ENCODE measurements at places on chromosomes 16 and 17. TPM values are rescaled to one million over a fixed set of nuclear protein-coding genes. Genes with fewer than 3 reads are reported as not detected.
A peak's percentile ranks its signal among the peaks of the same experiment; 100 is the strongest.

DNA sequence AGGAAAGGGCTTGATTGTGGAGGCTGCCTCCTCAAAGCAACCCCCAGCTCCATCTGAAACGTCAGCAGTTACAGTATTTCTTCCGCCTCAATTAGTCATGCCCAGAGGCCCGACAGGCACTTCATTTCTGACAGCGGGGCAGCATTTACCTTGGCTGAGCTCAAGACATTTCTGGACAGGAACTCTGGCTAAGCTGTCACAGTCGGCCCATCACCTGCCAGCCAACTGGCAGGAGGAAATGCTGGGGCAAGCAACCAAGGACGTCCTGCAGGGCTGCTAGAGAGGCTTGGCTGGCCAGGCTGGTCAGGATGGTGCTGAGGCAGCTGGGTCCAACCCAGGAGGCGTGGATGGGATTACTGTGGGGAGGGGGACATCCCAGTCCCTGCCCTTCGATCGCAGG lies 27.8 kb downstream of the PLXDC1 start:
- H3K36me3 ChIP-seq = no peaks in the 10 kb centered on the region
- no peak overlapping the region for H3K4me3 ChIP-seq
- no peaks in the 10 kb centered on the region for H3K27me3 ChIP-seq
- DNase-seq = no peak

Gene CLEC19A
- not detected for total RNA-seq

GRCh38 chr17:46832331-46832821 lies 13.9 kb upstream of the WNT3 start:
- no peak for DNase-seq
- no peak overlapping the region for H3K27ac ChIP-seq
- H3K27me3 ChIP-seq = peaks cover 24% of the 10 kb centered on the region
- peaks cover 5% of the 10 kb centered on the region for H3K4me1 ChIP-seq
- no peak overlapping the region for H3K4me3 ChIP-seq

GRCh38 chr16:50274326-50275097 lies 8.2 kb downstream of the ADCY7 start:
- peaks cover 83% of the 10 kb centered on the region for H3K4me1 ChIP-seq
- H3K27ac ChIP-seq = peak overlapping the region; percentile 99
- peaks cover 43% of the 10 kb centered on the region for H3K36me3 ChIP-seq
- H3K27me3 ChIP-seq = no peaks in the 10 kb centered on the region
- H3K4me3 ChIP-seq = peak overlapping the region; percentile 89
- DNase-seq = peak; percentile 68

DNA sequence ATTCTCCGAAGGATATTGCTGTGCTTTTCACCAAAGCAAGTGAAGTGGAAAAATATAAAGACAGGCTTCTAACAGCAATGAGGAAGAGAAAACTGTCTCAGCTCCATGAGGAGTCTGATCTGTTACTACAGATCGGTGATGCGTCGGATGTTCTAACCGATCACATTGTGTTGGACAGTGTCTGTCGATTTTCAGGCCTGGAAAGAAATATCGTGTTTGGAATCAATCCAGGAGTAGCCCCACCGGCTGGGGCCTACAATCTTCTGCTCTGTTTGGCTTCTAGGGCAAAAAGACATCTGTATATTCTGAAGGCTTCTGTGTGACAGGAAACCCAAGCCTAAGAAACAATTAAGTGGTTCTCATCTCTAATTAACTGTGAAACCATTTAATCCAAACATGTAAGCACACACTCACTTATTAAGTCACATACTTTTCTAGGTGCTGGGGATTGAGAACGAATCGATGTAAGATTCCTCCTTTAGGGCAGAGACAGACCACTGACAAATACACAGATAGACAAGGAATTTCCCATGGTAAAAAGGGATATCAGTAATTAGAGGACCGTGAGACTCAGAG lies 22.8 kb downstream of the SLFN5 start:
- peak overlapping the region; percentile 83 for H3K27ac ChIP-seq
- peaks cover 49% of the 10 kb centered on the region for H3K36me3 ChIP-seq
- no peak for DNase-seq
- H3K27me3 ChIP-seq = no peaks in the 10 kb centered on the region
- peak overlapping the region; percentile 22 for H3K4me3 ChIP-seq
- H3K4me1 ChIP-seq = peaks cover 67% of the 10 kb centered on the region

DNA sequence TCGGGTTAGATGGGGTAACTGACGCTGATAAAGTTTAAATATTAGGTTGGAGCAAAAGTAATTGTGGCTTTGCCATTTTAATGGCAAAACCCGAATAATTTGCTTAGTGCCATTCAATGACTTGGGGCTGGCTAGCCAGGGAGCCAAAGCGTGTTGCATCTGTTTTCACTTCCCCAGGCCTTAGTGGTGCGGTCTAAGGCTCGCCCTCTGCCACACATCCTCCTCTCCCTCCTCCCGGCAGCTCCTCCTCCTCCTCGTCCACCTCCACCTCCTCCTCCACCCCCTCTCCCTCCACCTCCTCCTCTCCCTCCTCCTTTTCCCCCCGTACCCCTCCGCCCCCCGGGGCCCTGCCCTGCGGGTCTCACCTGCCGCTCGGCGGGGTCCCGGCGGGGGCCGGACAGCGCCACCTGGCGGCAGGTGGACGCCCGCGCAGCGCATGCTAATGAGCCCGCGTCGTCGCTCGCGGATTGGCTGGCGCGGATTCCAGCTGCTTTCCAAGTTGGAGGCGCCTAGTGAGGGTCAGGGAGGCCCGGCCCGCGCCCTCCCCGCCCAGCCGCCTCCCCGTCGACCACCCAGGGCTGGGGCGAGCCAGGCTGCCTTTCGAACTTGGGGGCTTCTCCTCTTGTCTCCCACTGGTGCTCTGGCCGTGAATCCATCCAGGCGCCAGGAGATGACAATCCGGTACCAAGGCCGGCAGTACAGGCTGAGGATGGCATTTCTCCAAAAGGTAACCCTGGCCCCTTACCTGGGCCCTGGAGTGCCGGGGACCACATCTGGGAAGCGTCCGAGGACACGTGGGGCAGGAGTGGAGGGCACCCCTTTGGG lies 36.6 kb upstream of the RGS9 start:
- peak; percentile 86 for DNase-seq
- H3K27ac ChIP-seq = peak overlapping the region; percentile 92
- peaks cover 19% of the 10 kb centered on the region for H3K4me1 ChIP-seq
- no peaks in the 10 kb centered on the region for H3K36me3 ChIP-seq

Gene ADCY9
- 3.6 TPM for total RNA-seq

Gene MEOX1
- total RNA-seq = 0.14 TPM

DNA sequence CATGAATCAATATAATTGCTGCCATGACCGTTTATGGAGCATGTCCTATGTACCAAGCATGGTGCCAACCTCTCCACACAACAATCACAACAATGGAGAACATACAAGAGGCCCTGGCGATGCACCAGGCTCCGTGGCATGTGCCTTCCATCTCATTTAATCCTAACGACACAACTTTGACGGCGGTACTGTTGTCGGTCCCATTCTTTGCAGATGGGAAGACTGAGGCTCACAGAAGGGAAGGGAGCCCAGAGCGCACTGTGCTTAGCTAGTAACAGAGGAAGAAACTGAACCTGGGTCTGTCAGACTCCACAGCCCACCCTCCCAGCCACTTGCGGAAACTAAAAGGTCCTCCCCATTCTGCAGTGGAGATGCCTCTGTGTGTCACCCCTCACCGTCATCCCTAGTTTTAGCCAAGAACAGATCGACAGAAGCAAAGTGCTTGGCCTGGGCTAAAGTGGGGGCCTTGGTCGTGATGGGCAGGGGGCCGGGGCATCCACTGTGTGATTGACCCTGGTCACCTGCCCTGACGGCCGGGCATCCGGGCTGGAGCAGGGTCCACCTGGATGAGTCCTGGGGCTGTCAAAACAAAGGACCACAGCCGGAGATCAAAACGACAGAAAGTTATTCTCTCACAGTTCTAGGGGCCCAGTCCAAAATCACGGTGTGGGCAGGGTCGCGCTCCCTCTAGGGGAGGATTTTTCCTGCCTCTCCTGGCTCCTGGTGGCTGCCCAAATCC lies 183.9 kb downstream of the C16orf95 start:
- H3K36me3 ChIP-seq = no peaks in the 10 kb centered on the region
- H3K4me3 ChIP-seq = no peak overlapping the region
- DNase-seq = no peak
- H3K4me1 ChIP-seq = no peaks in the 10 kb centered on the region

- DNase-seq = no peak
- no peaks in the 10 kb centered on the region for H3K27me3 ChIP-seq
- H3K4me1 ChIP-seq = peaks cover 61% of the 10 kb centered on the region
Measured at GRCh38 chr16:74583926-74584666, 22.8 kb downstream of the GLG1 start.

Gene NUP85
- total RNA-seq = 134 TPM

DNA sequence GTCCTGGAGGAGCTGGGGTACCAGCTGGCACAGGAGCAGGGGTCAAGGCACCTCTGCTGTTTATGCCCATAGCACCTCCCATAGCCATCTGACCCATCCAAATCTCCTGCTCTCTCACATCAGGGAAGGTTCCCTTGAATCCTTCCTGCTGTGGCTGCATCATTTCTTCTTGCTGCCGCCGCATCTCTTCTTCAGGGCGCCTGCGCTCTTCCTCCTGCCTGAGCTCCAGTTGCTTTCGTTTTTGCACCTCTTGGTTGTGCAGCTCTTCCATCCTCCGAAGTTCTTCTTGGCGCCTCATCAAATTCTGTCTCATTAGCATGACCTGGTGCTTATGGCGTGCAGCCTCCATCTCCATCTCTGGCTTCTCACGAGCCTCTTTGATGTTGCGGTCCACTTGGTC lies 2.0 kb upstream of the NOB1 start:
- no peaks in the 10 kb centered on the region for H3K27me3 ChIP-seq
- peaks cover 26% of the 10 kb centered on the region for H3K36me3 ChIP-seq
- H3K4me3 ChIP-seq = no peak overlapping the region
- H3K27ac ChIP-seq = no peak overlapping the region

GRCh38 chr16:2372684-2373083 lies 32.2 kb upstream of the ABCA3 start:
- H3K36me3 ChIP-seq = no peaks in the 10 kb centered on the region
- H3K27me3 ChIP-seq = peaks cover 12% of the 10 kb centered on the region
- no peaks in the 10 kb centered on the region for H3K4me1 ChIP-seq
- no peak overlapping the region for H3K27ac ChIP-seq
- no peak for DNase-seq

- H3K4me3 ChIP-seq = no peak overlapping the region
- peak overlapping the region; percentile 47 for H3K27ac ChIP-seq
- no peaks in the 10 kb centered on the region for H3K27me3 ChIP-seq
- DNase-seq = peak; percentile 67
- peaks cover 1% of the 10 kb centered on the region for H3K36me3 ChIP-seq
- H3K4me1 ChIP-seq = peaks cover 8% of the 10 kb centered on the region
Measured at GRCh38 chr16:27154705-27155521, 48.4 kb upstream of the KDM8 start.

GRCh38 chr17:75625813-75626486 lies 7.3 kb upstream of the SMIM5 start:
- H3K4me3 ChIP-seq = no peak overlapping the region
- no peaks in the 10 kb centered on the region for H3K4me1 ChIP-seq
- peak; percentile 36 for DNase-seq
- H3K27me3 ChIP-seq = no peaks in the 10 kb centered on the region

GRCh38 chr16:89050119-89050867 lies 43.4 kb upstream of the ACSF3 start:
- no peaks in the 10 kb centered on the region for H3K4me1 ChIP-seq
- no peak overlapping the region for H3K27ac ChIP-seq
- DNase-seq = no peak

DNA sequence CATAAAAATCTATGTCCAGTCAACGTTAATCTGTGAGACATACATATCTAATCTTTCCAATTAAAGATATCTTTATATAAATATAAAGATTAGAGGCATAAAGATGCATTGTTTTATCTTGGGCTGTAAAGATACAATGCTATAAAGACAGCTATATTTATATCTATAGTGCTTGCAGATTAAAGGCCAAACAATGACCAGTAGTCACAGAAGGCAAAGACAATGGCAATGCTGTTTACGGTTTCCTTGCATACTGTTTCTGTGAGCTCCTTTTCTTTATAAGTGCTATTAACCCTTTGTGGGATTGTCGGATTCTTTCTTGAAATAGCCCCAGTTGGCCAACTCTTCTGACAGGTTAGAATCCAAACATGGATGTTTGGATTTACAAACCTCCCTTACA lies 85.5 kb upstream of the SALL1 start:
- H3K4me1 ChIP-seq = no peaks in the 10 kb centered on the region
- H3K36me3 ChIP-seq = peaks cover 3% of the 10 kb centered on the region
- no peaks in the 10 kb centered on the region for H3K27me3 ChIP-seq
- no peak overlapping the region for H3K27ac ChIP-seq
- no peak overlapping the region for H3K4me3 ChIP-seq
- no peak for DNase-seq

- no peak overlapping the region for H3K27ac ChIP-seq
- no peaks in the 10 kb centered on the region for H3K36me3 ChIP-seq
- H3K27me3 ChIP-seq = peaks cover 31% of the 10 kb centered on the region
- H3K4me1 ChIP-seq = peaks cover 1% of the 10 kb centered on the region
- DNase-seq = no peak
- H3K4me3 ChIP-seq = no peak overlapping the region
Measured at GRCh38 chr17:44769647-44770084, 10.9 kb downstream of the ADAM11 start.

GRCh38 chr17:78170692-78171590 lies 2.6 kb downstream of the SYNGR2 start:
- H3K4me3 ChIP-seq = peak overlapping the region; percentile 79
- peaks cover 37% of the 10 kb centered on the region for H3K36me3 ChIP-seq
- peak overlapping the region; percentile 58 for H3K27ac ChIP-seq

Gene MYCBPAP
- total RNA-seq = 0.56 TPM

DNA sequence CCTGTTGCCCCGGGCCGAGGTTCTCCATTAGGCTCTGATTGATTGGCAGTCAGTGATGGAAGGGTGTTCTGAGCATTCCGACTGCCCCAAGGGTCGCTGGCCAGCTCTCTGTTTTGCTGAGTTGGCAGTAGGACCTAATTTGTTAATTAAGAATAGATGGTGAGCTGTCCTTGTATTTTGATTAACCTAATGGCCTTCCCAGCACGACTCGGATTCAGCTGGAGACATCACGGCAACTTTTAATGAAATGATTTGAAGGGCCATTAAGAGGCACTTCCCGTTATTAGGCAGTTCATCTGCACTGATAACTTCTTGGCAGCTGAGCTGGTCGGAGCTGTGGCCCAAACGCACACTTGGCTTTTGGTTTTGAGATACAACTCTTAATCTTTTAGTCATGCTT lies 74.2 kb downstream of the HAPSTR1 start:
- H3K27me3 ChIP-seq = peaks cover under 1% of the 10 kb centered on the region
- no peaks in the 10 kb centered on the region for H3K36me3 ChIP-seq
- no peaks in the 10 kb centered on the region for H3K4me1 ChIP-seq
- H3K27ac ChIP-seq = no peak overlapping the region
- no peak for DNase-seq
- no peak overlapping the region for H3K4me3 ChIP-seq

DNA sequence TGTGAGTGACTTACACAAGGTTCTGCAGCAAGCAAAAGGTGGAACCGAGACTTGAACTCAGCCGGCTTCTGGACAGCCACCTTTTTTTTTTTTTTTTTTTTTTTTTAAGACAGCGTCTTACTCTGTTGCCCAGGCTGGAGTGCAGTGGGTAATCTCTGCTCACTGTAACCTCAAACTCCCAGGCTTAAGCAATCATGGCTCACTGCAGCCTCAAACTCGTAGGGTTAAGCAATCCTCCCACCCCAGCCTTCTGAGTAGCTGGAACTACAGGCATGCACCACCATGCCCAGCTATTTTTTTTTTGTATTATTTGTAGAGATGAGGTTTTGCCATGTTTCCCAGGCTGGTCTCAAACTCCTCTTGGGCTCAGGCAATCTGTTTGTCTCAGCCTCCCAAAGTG lies 55.2 kb upstream of the GOT2 start:
- no peak overlapping the region for H3K27ac ChIP-seq
- no peak overlapping the region for H3K4me3 ChIP-seq

GRCh38 chr17:27660436-27660835 lies 29.4 kb downstream of the LGALS9 start:
- no peak overlapping the region for H3K4me3 ChIP-seq
- no peaks in the 10 kb centered on the region for H3K36me3 ChIP-seq
- H3K27me3 ChIP-seq = no peaks in the 10 kb centered on the region
- H3K27ac ChIP-seq = no peak overlapping the region

GRCh38 chr17:63364387-63364786 lies 81.7 kb downstream of the CYB561 start:
- no peak overlapping the region for H3K27ac ChIP-seq
- no peak for DNase-seq
- H3K4me1 ChIP-seq = no peaks in the 10 kb centered on the region
- H3K27me3 ChIP-seq = no peaks in the 10 kb centered on the region
